ENCODE measurements at places on chromosomes 2 and 18. TPM values are rescaled to one million over a fixed set of nuclear protein-coding genes. Genes with fewer than 3 reads are reported as not detected.

GATA6 gene
- 0.17 TPM for total RNA-seq

SNED1 gene
- total RNA-seq = 17.9 TPM

MREG gene
- 1.1 TPM for total RNA-seq

GPR35 gene
- total RNA-seq = 0.17 TPM

SP5 gene
- total RNA-seq = not detected

NOL4 gene
- total RNA-seq = not detected

VWA3B gene
- total RNA-seq = not detected

IL36G gene
- not detected for total RNA-seq

UNC80 gene
- 0.26 TPM for total RNA-seq

TYMS gene
- total RNA-seq = 10.3 TPM

All from dermis lymphatic vessel endothelial cell (primary cell).